Stimulated activated CD4-positive, alpha-beta T cell treated with anti-CD3 and anti-CD28 coated beads, Interleukin-4, amount 100 ng/mL, for 4 hours (primary cell): ENCODE measurements at places on chromosomes 6 and 20.

- DNase-seq, result no peak
Observed at GRCh38 chr6:37893257-37893656, 73.7 kb downstream of the ZFAND3 start.

GRCh38 chr6:84361372-84362192 is 134.1 kb upstream of the CEP162 start:
- DNase-seq, result no peak

- no peak for DNase-seq
Observed at GRCh38 chr6:72856801-72857200, 234.9 kb downstream of the KCNQ5 start.

- no peak for DNase-seq
Observed at GRCh38 chr6:161080263-161080970, 88.8 kb downstream of the MAP3K4 start.

- no peak for DNase-seq
Observed at GRCh38 chr20:57023997-57024396, 242.4 kb downstream of the BMP7 start.

GRCh38 chr6:17878734-17879133 is 108.7 kb downstream of the KIF13A start:
- DNase-seq, result no peak

DNA sequence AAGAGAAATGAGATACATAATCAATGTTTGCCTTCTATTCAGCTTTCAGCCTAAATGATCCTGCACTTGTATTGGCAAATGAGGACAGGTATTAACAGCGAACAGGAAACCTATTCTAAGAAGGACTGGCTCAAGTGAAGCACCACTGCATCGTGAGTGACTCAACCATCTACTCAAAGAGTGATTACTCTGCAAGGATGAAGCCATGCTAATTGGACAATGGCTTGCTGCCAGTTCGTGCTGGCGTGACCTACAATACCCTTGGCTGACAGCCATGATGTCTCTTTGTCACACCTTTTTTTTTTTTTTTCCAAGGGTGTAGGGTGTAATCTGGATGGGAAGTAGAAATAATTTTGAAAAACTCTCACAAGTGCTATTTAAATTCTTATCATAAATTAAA is 104.9 kb downstream of the GJA10 start:
- no peak for DNase-seq

GRCh38 chr20:25278636-25279361 is 30.9 kb downstream of the PYGB start:
- no peak for DNase-seq

DNA sequence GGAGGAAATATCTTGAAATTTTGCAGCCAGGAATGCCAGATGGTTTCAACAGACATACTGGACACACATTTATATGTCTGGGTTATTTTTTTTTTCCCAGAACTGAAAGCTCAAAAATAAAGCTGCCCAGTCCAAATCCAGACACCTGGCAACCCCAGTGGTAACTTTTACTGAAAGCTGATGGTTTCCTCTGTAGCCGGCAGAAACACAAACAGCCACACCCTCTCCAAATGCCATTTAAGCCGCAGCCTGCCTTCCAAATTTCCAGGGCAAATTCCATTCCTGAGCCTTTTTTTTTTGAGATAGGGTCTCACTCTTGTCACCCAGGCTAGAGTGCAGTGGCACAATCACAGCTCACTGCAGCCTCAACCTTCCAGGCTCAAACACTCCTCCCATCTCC is 6.5 kb upstream of the PREX1 start:
- no peak for DNase-seq

DNA sequence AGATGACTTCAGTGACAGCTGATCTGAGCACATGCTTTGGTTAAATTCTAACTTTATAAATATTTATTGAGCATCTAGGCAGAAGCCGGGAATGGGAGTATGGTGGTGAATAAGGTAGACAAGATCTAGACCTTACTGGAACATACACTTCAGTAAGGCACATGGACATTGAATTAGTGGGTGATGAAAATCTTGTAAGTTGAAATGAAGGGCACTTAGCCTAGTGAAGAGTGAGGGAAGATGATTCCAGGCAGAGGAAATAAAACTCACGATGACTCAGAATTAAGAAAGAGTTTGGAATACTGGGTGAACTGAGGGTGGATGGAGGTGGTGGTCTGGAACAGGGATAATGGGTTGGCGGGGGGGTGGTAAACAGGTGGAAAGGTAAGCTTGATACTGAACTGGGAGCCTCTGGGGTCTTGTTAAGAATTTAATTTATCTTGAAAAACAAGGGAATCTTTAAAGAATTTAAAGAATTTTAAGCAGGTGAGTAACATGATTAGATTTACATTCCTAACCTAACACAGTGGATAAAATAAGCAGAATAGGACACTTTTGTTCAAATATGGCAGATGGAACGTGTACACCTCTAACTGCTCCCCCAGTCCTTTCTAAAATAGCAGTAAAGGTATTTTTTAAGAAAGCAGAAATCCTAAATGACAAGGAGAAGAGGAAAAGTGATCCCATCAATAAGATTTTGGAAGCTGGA is 75.2 kb upstream of the ARHGAP18 start:
- DNase-seq, result no peak

- DNase-seq, result no peak
Observed at GRCh38 chr6:163031931-163032330, 304.2 kb downstream of the PACRG start.

DNA sequence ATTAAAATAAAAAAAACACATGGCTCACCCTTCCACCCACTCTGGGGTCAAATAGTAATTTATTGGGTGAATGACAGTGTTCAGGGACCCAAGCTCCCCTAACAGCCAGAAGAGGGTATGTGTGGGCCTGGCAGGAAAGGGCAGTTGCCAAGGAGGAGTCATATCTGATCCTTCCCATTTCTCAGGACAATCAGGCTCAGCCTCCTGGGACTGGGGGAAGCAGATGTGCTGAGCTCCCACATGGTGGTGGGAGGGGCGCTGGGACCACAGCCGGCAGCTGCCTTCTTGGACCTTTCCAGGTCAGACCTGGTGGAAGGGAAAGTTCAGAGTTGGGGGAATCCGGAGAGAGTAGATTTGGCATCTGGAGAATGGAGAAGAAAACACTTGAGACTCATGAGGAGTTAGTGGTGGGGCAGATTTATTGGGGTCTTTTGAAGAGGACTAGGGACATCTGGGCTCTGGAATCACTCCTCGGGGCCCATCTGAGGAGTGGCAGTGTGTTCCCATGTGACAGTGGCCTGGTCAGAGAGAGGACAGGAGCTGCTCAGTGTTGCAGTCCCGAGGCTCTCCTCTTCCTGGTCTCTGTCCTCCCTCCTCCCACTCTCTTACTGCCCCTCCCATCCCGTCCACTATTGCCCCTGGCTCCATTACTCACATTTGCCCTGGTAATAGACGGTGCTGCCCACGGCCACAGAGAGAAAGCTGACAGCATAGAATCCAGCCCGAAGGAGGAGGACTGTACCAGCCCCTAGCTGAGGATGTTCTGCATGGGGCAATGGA is 3.0 kb downstream of the LST1 start:
- DNase-seq, result no peak

DNA sequence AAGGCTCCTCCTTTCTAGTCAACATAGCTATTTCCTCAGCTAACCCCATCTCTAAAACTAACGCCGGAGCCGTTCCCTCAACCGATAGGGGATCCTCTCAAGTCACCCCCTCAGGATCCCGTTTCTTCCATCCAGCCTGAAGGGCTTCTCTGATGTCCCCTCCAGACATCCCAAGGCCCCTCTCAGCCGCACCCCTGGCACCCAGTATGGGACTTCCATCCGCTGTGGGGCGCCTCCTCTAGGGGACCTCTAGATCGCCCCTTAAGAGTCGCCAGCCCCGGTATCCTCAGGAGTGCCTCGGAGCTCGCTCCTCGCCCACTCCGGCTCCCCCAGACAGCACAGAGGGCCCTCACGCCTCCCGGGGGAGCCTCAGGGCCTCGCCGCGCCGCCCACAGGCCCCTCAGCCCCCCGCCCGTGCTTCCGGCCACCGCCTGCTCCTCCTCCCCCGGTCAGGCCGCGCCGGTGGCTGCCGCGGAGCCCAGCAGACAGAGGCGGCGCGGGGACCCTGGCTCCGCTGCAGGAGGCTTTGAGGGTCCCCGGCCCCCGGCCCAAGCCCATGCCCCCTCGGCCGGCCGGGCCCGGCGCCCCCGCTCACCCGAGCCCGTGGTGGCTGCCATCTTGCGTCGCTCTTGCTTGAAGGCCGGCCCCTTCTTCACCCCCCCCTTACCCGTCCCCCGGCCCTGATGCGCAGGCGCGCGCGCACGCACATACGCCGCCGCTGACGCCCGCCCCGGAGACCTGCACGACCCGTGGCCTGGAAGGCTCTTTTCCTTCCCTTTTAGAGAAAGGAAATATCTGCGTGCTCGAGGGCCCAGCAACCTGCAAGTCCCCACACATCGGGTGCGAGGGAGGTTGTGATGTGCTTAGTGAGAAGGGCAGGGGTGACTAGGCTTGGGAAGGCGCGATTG is at the start of gene UBE2V1:
UBE2V1 (minus strand) TSS at position 639 of the 908 bp plus-strand sequence; CDS start at position 617, 22 bp downstream.
- peak; percentile 90 for DNase-seq

DNA sequence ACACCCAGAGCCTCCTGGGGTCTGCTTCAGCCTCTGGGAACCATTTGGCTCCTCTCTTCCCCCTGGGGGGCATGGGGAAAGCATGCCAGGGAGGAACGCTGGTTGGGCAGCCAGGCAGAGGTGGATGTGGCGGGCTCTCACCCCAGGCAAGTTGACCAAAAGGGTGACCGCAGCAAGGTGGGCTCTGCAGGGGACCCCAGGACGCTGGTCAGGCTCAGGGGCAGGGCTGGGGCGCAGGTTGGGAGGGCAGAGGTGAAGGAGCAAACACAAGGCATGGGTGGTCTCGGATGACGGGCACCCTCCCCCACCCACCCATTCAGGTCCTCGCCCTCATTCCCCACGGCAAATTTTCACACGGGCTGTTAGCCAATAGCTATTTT is 30.2 kb upstream of the MRGBP start:
- DNase-seq, result no peak

GRCh38 chr20:63772781-63773518 is 33.4 kb downstream of the SLC2A4RG start:
- no peak for DNase-seq

GRCh38 chr6:66051812-66052211 is 344.8 kb upstream of the EYS start:
- DNase-seq, result no peak

DNA sequence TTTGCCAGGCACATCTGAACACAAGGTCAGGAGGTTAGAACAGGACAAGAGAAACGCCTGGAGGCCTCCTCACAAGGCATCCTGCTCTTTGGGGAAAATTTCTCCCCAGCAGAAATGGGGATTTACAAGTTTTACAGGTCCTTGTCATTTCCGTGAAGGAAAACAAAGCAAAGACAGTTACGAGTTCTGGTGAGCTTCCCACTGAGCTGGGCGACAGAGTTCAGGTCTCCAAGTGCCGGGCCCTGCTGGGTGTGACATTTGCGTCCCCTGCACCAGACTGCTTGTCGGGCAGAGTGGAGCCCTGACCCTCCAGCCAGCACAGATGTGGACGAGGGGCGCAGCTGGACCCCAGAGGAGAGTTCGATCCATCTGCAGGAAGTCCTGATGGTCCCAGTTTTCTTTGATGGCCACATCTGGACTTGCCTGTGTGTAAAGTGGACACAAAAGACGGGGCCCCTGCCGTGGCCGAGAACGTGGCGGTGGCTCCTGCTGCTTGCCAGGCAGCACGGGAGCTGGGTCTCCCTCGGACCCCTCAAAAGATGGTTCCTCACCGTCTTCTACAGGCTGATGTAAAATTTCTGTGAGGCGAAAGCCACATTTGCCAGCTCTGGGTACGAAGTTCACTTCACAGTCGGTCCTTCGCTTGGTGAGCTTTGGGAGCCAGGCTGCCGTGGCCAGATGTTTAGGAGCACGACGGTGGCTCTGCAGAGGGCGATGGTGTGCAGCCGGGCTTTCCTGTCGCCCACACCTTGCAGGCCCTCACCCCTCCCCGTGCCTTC is 5.2 kb upstream of the ADRM1 start:
- DNase-seq, result no peak

DNA sequence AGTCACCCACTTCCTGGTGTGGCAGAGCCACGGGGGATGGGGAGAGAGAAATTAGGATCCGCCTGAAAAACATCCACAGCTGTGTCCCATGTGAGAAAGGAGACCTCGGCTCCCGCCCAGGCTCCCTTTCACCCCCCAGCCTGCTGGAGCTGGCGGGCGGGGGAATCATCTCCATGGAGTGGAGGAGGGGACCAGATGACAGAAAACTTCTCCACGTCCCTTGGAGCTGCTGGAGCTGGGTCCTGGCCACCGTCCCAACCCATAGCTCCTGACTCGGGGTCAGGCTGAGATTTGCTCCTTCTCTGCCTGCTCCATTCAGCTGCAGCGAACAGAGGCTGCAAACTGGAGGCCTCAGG is 113.8 kb downstream of the CEBPB start:
- no peak for DNase-seq

GRCh38 chr6:16420715-16421461 is 182.5 kb downstream of the GMPR start:
- peak; percentile 24 for DNase-seq

DNA sequence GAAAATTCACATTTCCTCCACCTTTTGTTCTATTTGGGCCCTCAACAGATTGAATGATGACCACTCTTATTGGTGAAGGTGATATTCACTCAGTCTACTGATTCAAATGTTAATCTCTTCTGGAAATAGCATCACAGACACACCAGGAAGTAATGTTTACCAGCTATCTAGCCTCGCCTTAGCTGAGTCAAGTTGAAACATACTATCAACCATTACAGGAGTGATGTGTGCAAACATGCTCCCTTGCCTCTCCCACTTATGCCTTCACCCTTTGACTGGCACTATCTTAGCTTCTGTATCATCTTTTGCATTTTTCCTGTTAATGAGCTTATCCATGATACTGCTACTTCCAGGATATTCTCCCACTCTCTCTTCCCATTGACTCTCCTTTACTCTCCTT is 191.9 kb downstream of the CENPW start:
- no peak for DNase-seq

DNA sequence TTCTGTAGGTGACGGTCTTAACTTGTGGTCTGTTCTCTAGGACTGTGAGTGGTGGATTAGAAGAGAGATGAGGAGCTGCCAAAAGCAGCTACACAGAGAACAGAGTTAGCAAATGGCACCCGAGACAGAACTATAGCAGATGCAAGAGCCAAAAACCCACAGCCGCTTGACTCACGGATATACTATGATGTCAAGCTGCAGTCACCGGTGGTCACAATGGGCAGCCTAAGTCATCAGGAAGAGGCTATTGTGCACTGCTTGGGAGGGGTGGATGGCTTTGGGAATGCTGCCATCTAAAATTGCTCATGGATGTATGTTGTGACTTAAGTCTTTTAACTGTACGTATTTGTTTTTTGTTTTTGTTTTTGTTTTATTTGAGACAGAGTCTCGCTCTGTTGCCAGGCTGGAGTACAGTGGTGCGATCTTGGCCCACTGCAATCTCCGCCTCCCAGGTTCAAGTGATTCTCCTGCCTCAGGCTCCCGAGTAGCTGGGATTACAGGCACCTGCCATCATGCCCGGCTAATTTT is at the start of gene GTSF1L:
GTSF1L (minus strand) TSS at position 192 of the 528 bp plus-strand sequence. CDS start 308 bp downstream, outside the sequence.
- no peak for DNase-seq

GRCh38 chr6:125970760-125971159 is 14.2 kb downstream of the HINT3 start:
- no peak for DNase-seq

GRCh38 chr6:31057426-31058003 is 47.2 kb downstream of the MUC22 start:
- DNase-seq, result no peak
